ENCODE measurements at places on chromosomes 5 and 9.

DNA sequence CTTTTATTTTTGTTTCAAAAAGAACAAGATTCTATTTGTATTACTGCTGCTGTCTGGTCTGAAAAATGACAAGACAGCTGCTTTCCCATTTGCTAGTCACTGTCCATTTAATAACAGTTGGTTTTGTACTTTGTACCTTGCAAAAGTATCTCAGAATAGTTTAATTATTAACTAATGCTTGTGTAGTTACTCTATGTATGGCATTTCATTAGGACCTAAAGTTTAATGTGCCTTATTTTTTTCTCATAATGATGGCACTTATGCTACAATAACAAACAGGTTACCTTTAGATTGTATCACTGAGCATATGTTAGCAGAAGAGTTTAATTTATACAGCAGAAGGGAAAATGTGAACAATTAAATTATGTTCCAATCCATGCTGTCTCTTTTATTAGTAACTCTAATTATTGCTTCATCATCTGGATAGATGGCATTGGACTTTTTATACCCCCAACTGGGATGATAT lies 134.2 kb downstream of the CDH10 start:
- no peak for DNase-seq

DNA sequence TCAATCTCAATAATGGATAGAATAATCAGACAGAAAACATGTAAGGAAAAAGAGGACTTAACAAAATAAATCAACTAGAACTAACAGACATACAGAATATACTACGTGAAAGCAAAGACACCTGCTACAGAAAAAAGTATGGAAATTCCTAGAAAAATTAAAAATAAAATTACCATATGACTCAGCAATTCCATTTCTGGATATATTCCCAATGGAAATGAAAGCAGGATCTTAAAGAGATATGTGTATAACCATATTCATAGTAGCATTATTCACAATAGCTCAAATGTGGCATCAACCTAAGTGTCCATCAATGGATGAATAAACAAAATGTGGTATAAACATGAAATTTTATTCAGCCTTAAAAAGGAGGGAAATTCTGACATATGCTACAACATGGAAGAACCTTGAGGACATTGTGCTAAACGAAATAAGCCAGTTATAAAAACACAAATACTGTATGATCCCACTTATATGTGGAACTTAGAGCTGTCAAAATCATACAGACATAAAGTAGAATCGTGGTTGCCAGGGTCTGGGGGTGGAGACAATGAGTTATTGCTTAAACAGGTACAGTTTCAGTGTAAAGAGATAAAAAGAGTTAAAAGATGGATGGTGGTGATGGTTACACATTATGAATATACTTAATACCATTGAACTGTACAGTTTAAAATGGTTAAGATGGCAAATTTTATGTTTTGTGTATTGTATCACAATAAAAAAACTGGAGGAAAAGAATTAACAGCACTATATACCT lies 6.9 kb downstream of the PLAA start:
- no peak for DNase-seq

- DNase-seq = no peak
These were observed 1.6 kb downstream of the STKLD1 start for GRCh38 chr9:133377721-133378216.

- no peak for DNase-seq
These were observed 84.1 kb downstream of the ERBIN start for GRCh38 chr5:66010476-66010875.

DNA sequence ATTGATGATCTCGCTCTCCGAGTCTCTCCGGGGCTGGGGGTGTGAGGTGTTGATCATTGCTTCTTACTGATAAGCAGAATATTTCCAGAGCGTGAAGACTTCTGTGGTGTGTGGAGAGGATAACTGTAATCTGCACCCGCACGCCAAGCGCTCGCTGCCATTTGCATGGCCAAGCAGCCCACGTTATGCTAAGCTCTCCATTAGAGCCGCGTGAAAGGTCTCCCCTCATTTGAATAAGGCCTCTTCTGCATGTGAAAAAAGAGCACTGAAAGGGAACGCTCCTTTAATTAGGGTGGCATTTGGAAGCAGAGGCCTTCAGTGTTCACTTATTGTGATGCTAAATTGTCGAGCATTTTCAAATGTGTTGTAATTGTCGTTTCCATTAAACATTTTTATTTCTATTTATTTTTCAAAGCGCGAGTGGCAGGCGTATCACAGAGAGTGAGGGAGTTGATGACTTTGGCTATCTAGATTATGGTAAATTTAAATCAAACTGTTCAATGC lies 163.6 kb upstream of the IRX2 start:
- no peak for DNase-seq

DNA sequence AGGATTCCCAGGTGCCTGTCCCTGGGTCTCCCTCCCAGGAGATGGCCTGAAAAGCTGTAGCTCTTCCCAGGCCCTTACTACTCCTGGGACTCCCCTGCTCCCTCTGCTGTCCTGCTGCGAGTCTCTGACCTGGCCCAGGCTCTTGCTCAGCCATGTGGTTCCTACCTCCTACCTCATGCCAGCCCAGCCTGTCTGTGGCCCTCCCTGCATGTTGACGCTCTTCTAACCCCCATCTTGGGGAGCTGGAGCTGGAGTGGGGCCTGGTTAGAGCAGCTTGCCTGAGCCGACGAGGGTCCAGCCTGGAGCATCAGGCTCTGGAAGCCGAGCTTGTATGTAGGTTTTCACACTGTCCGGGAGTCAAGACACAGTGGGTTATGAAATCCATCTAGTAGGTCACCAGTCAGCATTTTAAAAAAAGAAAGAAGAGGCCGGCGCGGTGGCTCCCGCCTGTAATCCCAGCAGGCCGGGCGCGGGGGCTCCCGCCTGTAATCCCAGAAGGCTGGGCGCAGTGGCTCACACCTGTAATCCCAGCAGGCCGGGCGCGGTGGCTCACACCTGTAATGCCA lies 244.4 kb downstream of the FANCC start:
- no peak for DNase-seq

DNA sequence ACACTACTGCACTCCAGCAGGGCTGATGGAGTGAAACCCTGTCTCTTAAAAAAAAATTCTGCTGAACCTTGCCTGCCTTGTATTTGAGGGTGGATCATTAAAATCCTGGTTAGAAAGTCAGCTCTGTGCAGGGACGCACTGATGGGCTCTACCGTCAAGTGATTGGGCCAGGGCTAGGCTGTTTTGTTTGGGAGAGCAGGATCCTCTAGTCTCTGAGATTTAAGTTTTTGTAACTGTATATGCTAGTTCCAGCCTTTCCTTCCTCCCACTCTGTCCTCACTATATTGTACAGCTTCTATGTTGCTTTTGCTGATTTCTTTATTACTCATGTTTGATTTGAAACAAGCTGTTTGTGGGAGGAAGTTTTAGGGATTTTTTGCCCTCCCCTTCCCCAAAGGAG lies 11.5 kb downstream of the DDX4 start:
- no peak for DNase-seq

DNA sequence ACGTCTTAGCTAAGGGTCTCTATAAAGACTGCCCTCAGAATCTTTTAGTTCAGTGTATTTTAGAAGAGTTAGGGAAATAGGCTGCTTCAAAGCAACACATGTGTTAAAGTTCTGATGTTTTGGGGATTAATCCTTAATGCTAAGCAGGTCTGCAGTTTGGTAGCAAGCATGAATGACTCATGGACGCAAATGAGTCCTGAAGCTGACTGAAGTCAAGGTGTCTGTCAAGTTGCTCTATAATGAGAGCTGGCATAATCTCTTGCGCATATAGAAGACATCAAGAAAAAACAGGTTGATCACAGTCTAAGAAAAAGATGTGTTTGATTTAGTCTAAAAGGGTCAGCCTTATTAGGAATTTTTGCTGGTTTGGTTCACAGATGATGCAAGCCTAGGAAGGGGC lies 630.1 kb downstream of the CDH12 start:
- no peak for DNase-seq
